ENCODE measurements at places on chromosomes 2 and 18. TPM values are rescaled to one million over a fixed set of nuclear protein-coding genes. Genes with fewer than 3 reads are reported as not detected.

Gene MAPK4
- not detected for polyA plus RNA-seq

Gene PXDN
- polyA plus RNA-seq: 0.16 TPM

Gene VIL1
- polyA plus RNA-seq: 0.28 TPM

Gene LRP2
- not detected for polyA plus RNA-seq

Gene RTP5
- not detected for polyA plus RNA-seq

Gene LONRF2
- not detected for polyA plus RNA-seq

Gene PLGLB2
- polyA plus RNA-seq: not detected

Gene OR6B2
- not detected for polyA plus RNA-seq

Gene PAX3
- polyA plus RNA-seq: not detected

Gene SPP2
- not detected for polyA plus RNA-seq

Gene PDE1A
- polyA plus RNA-seq: not detected

Gene SAG
- not detected for polyA plus RNA-seq

Gene RND3
- polyA plus RNA-seq: not detected

Gene ATP6V1C2
- 0.30 TPM for polyA plus RNA-seq

Gene PRPF40A
- polyA plus RNA-seq: 114 TPM

Gene COL3A1
- not detected for polyA plus RNA-seq

Gene OTOS
- not detected for polyA plus RNA-seq

Gene CDH20
- not detected for polyA plus RNA-seq

Gene PPP1R1C
- not detected for polyA plus RNA-seq

Gene ALLC
- not detected for polyA plus RNA-seq

Gene TCF4
- polyA plus RNA-seq: 256 TPM

Gene TBR1
- polyA plus RNA-seq: not detected

Gene SERPINB4
- not detected for polyA plus RNA-seq

Gene POTEE
- 0.09 TPM for polyA plus RNA-seq

Gene MBP
- polyA plus RNA-seq: 89.4 TPM

Gene KIAA2012
- polyA plus RNA-seq: not detected

Gene ACTR1B
- 11.3 TPM for polyA plus RNA-seq

Gene PTMA
- 2,664 TPM for polyA plus RNA-seq

Gene MAP2
- polyA plus RNA-seq: 3.4 TPM

Gene CDKL4
- not detected for polyA plus RNA-seq

Gene ASB18
- polyA plus RNA-seq: not detected

Gene ACADL
- not detected for polyA plus RNA-seq

Gene SERPINB12
- polyA plus RNA-seq: not detected

Gene APLF
- polyA plus RNA-seq: 2.3 TPM

Gene GPAT2
- polyA plus RNA-seq: 8.6 TPM

Gene KCNIP3
- not detected for polyA plus RNA-seq

Gene SKA1
- polyA plus RNA-seq: 0.90 TPM

Gene LRRTM4
- polyA plus RNA-seq: not detected

Gene CD207
- polyA plus RNA-seq: not detected

Gene PLEKHB2
- 46.3 TPM for polyA plus RNA-seq

Gene HNRNPLL
- polyA plus RNA-seq: 3.1 TPM

Gene IHH
- not detected for polyA plus RNA-seq

Gene ANO7
- polyA plus RNA-seq: not detected

Gene MC5R
- polyA plus RNA-seq: not detected

Gene CACNB4
- 0.43 TPM for polyA plus RNA-seq

Gene MARCHF4
- not detected for polyA plus RNA-seq

Gene CRYGC
- polyA plus RNA-seq: not detected

Gene SCN7A
- polyA plus RNA-seq: not detected

Gene CFAP65
- polyA plus RNA-seq: not detected

Gene UNC80
- polyA plus RNA-seq: not detected

Gene SIGLEC15
- not detected for polyA plus RNA-seq

Gene EVX2
- polyA plus RNA-seq: not detected

Gene STAT1
- polyA plus RNA-seq: 73.8 TPM

Gene EFEMP1
- polyA plus RNA-seq: not detected

Gene ADCYAP1
- polyA plus RNA-seq: not detected

All from IgD-negative memory B cell (primary cell).